Posterior vena cava (tissue), 2 donors: ENCODE measurements at places on chromosomes 11 and 22. TPM values are rescaled to one million over a fixed set of nuclear protein-coding genes. Genes with fewer than 3 reads are reported as not detected.
A peak's percentile ranks its signal among the peaks of the same experiment; 100 is the strongest.

GRCh38 chr11:80118073-80118472 is 677.2 kb upstream of the TENM4 start:
- DNase-seq: no peak

DNA sequence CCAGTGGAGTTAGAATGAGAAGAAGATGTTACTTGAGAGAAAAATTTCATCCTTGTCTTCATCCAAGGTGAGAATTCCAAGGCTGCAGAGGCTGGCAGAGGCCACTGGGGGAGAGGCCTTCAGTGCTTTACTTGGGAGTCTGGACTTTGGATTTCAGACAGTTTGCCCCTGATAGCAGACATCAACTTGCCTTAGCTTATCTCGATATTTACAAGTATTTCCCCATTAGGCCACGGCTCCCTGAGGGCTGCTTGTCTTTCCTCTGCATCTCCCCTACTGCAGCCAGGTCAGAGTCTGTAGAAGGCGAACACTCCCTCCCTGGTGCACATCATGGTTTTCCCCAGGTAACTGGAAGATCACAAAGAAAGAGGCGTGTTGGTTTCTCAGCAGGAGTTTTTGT is 29.9 kb upstream of the BSX start:
- DNase-seq: no peak

GRCh38 chr11:17395978-17396377 is 7.5 kb upstream of the KCNJ11 start:
- DNase-seq: no peak

GRCh38 chr22:43860831-43861230 is 1.5 kb downstream of the SULT4A1 start:
- DNase-seq: no peak

DNA sequence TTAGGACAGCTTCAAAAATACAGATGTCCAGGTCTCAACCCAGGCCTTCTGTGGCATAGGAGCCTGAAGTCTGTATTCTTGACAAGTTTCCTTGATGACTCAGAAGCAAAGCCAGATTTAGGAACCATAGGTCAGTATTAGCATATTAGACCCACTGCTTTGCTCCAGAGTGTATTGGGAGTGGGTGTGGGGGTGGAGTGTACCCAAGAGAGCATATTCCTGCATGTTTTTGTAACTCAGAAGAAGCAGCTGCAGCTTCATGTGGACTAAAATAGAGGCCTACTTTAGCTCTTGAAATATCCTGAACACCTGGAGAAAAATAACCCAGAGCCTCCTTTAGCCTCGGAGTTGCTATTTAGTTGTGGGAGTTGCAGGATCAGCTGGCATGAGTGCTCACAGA is 106.7 kb downstream of the CCDC81 start:
- DNase-seq: no peak

- DNase-seq: peak; percentile 80
These were observed 124.3 kb downstream of the TRIM29 start for GRCh38 chr11:120013325-120014250.

DNA sequence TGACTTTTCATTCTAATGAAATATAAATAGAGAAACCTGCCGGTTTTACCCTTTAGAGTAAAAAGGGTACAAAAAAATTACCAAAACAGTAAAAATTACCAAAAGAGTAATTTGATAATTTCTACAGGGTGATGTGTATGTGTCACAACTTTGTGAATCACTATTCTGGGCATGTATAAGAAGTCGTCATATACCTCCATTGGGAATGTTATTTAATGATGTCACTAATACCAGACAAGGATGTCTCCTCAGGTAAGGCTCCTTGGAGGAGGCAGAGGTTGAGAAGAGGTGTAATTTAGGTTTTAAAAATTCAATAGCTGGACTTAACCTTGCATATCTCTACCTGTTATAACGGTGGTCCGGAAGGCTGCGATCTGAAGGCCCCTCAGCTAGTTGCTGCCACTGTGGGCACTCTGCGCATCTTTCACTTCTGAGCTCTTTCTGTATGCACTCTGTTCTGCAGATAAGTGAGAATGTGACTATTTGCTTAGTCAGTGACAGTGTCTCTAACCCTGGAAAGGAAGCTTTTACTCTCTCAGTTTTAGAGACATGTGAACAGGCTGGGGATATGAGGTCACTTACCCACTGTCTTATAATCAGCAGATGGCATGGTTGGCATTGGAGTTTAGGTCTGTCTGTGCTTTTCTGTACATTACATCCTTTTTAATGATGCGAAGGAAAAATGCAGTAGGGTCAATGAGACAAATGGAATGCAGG is 987 bp upstream of the NCR3LG1 start:
- no peak for DNase-seq

DNA sequence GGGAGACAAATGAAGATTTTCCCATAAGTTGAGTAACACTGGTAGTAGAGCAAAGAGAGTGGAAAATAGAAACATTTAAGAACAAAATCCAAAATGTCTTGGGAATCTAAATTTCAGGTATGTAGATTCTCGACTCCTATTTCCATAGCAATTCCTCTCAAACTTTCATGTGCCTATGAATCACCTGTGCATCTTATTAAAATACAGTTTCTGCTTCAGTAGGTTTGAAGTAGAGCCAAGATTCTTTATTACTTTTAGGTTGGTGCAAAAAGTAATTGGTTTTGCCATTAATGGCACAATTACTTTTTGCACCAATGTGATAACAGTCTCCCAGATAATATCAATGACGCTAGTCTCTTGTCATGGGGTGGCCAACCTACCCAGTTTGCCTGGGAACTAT is 115.3 kb upstream of the SLC5A12 start:
- no peak for DNase-seq

GRCh38 chr11:19772480-19772879 is 59.8 kb downstream of the NAV2 start:
- no peak for DNase-seq

DNA sequence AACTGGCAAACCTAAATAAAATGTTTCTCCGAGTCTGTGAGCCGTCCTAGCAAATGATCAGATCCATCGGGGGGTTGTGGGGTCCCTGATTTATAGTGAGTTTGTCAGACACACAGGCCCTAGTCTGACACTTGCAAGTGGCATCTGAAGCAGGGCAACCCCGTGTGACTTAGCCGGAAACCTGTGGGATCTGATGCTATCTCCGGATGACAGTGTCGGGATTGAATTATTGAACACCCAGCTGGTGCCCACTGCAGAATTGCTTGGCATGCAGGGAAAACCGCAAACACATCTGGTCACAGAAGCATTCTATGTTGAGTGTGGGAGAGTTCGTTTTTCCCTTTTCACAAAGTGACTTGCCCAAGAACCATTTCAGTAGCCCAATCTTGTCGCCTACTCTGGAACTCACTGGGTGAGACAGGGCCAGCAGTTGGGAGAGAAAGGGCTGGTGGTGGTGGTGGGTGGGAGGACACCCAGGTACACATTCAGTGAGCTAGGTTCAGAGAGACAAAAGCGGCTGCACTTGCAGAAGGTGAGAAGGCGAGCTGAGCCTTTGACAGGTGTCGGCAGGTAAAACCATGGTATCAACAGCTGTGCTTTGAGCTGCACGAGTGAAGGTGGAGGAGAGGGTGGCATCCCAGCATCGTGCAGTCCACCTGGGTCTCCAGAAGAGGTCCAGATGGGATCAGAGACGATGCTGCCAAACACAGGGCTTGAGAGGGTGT is 33.7 kb upstream of the B3GAT1 start:
- DNase-seq: no peak

DNA sequence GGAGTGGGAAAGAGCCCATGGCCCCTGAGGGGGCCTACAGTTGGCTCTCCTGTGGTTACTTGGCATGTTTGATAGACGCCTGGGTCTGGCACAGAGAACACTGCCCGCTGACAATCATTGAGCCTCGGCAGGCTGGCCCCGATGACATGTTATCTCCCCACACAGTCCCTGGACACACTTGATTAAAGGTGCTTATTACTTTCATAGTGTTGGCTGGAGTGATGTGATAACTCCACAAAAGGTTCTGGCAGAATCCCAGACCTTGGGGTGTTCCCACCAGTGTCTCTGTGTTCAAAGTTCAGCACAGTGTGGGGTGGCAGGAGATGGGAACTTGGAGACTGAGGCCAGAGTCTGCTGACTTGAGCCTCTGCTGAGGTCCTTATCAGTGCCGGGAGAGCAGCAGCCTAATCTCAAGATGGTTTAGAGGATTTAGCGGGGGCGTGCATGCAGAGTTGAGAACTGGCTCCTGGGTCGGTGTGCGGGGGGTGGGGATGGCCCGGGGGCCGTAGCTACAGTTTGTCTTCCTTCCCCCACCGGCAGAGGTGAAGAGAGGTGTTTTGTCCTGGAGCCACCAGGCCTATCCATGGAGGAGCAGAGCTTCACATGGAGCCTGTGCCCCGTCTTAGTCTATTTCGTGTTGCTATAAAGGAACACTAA is 22.5 kb downstream of the PARVB start:
- DNase-seq: no peak

DNA sequence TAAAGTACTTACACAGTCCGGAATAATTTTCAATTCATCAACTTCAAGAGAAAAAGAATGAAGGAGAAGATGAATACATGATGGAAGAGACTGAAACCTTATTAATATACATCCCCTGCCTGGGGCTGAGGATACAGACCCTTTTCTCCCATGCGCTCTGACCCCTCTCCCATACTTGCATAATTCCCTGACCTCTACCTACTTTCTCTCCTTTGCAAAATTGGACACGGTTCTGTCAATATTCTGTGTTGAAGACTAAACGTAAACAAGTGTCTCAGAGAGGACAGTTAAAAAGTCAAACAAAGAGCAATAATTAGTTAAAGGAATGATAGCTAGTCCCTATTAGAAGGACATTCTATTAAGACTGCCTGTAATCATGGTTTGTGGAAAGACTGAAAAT is 7.5 kb downstream of the PRDM10 start:
- no peak for DNase-seq

GRCh38 chr11:12131943-12132789 is 21.8 kb downstream of the MICAL2 start:
- no peak for DNase-seq

DNA sequence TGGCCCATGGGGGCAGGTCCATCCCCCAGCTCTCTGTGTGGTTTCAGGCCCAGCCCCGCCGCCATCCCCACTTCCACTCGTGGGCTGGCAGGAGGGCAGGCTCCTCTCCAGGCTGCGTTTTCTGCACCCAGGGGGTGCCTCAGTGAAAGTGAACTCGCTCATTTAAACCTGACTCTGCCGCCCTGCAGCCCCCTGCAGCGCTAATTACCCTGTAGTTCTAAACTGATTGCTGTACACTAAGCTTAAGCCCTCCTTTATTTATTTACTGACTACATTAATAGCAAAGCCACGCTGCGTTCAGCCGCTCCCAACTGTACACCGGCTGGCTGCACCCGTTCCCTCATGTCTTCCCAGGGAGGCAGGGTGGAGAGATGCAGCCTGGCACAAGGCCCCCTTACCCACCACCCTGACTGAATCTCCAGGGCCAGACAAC is 36.6 kb upstream of the NNMT start:
- peak; percentile 77 for DNase-seq

GRCh38 chr11:77191823-77192495 is 63.9 kb downstream of the MYO7A start:
- no peak for DNase-seq

- DNase-seq: no peak
These were observed 113.1 kb upstream of the HSD17B12 start for GRCh38 chr11:43567396-43567975.

GRCh38 chr22:46287873-46288751 is 8.6 kb upstream of the GTSE1 start:
- peak; percentile 89 for DNase-seq

GRCh38 chr11:57370251-57370650 is 10.7 kb downstream of the PRG3 start:
- no peak for DNase-seq

DNA sequence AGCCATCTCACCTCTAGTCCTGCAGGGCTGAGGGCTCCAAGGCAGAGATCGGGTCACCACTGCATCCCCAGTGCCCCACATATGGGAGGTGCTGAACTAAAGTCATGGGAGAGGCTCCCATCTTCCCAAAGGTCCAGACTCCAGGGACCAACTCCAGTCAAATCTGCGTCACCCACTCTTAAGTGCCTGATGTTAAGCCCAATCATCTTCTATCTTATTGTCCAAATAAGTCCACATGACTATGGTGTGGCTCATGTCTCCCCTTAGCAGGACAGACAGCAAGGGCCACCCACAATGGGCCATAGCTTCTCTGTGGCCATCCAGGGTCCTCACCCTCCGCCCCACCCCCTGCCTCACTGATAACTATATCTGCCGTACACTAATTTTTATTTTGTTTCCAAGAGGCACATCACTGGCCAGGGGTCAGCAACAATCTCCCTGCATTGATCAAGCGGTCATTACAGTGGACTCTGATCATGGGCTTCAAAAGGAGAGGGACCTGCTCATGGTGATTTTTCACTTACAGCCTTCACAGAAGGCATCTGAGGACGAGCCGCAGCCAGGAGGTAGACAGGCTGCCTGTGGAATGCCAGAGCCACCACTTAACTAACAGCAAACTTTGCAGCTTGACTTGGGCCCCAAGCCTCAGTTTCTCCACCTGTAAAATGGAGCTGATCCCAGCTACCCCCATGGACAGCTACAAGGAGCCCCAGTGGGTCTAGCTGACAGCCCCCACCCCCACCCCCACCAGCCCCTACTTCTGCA is 23.3 kb downstream of the MYH9 start:
- no peak for DNase-seq

DNA sequence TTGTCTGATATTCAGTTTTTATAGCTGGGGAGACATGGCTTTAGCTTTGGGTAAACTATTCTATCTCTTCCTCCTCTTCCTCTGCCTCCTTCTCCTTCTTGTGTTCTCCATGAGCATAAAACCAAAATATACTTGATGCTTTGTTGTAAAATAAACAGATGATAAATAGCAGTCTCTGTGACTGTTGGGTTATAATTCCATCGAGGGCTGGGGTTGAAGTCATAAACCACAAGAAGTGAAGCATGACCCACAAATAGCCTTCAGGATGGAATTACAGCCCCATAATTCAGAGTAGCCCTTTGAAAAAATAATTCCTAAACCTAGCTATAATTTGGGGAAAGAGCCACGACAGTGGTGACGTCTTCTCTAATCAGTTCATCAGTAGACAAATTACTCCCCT is 177.7 kb downstream of the SNX19 start:
- no peak for DNase-seq

PLEKHA7 gene
- 10.7 TPM for total RNA-seq

PHETA2 gene
- total RNA-seq: 15.2 TPM

SWAP70 gene
- 39.4 TPM for total RNA-seq

C11orf86 gene
- not detected for total RNA-seq

OR8A1 gene
- total RNA-seq: not detected

CECR2 gene
- total RNA-seq: 0.24 TPM

MUS81 gene
- total RNA-seq: 48.2 TPM

LIF gene
- total RNA-seq: 8.1 TPM

APOBEC3A gene
- 2.5 TPM for total RNA-seq

CST6 gene
- 0.56 TPM for total RNA-seq

TRPM5 gene
- not detected for total RNA-seq

FOLR2 gene
- 16.2 TPM for total RNA-seq

OR51B5 gene
- total RNA-seq: 0.29 TPM

KIRREL3 gene
- total RNA-seq: 0.10 TPM

XKR3 gene
- total RNA-seq: not detected

POLR2F gene
- total RNA-seq: 60.2 TPM

GLYAT gene
- not detected for total RNA-seq

POU2AF1 gene
- total RNA-seq: 0.38 TPM
